ENCODE measurements at places on chromosomes 11 and 22. TPM values are rescaled to one million over a fixed set of nuclear protein-coding genes. Genes with fewer than 3 reads are reported as not detected.

GRCh38 chr11:134120143-134120850, 51.4 kb downstream of the JAM3 start:
- peak overlapping the region; percentile 62 for H3K27ac ChIP-seq
- peaks cover 30% of the 10 kb centered on the region for H3K4me1 ChIP-seq
- H3K36me3 ChIP-seq: no peaks in the 10 kb centered on the region
- H3K27me3 ChIP-seq: peaks cover 7% of the 10 kb centered on the region
- peak overlapping the region; percentile 45 for H3K4me3 ChIP-seq
- peak; percentile 76 for DNase-seq

DNA sequence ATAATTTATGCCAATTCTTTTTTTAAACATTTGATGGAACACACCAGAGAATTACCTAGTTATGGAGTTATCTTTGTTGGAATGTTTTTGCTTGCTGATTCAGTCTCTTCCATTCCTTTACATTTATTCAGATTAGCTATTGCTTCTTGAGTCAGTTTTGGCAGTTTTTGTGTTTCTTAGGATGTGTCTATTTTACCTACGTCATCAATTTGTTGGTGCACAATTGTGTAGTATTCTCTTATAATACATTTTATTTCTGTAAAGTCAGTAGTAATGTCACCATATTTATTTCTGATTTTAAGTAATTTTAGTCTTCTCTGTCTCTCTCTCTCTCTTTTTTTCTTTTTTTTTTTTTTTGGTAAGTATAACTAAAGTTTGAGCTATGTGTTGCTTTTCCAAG, 929.5 kb upstream of the RAG2 start:
- no peaks in the 10 kb centered on the region for H3K36me3 ChIP-seq
- H3K27me3 ChIP-seq: no peaks in the 10 kb centered on the region
- H3K4me1 ChIP-seq: no peaks in the 10 kb centered on the region
- H3K27ac ChIP-seq: no peak overlapping the region
- no peak for DNase-seq

The ROM1 gene
- 2.5 TPM for total RNA-seq

DNA sequence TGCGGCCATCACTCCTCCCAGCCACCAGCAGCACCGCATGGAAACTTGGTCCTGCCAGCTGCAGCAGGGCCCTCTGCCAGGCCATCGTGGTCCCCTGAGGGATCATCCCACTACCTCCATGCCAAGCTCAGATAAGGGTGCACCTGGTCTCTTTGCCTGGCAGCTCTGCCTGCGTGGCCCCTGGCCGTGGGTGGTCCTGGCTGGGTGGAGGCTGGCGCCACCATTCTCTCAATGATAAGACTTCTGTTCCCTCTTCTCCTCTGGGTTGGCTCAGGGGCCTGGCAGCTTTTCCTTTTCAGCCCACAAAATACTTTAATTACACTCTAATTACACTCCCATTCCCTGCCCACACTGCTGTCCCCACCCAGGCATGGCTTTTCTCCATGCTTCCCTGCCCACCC, 26.8 kb upstream of the TSKU start:
- H3K4me3 ChIP-seq: no peak overlapping the region
- H3K4me1 ChIP-seq: peaks cover 19% of the 10 kb centered on the region
- DNase-seq: no peak

The OR52N4 gene
- not detected for total RNA-seq

GRCh38 chr22:31977141-31977841, 33.0 kb downstream of the YWHAH start:
- H3K27me3 ChIP-seq: no peaks in the 10 kb centered on the region
- no peaks in the 10 kb centered on the region for H3K4me1 ChIP-seq
- no peak overlapping the region for H3K27ac ChIP-seq
- DNase-seq: peak; percentile 82
- H3K36me3 ChIP-seq: no peaks in the 10 kb centered on the region

The KCTD14 gene
- 1.5 TPM for total RNA-seq

DNA sequence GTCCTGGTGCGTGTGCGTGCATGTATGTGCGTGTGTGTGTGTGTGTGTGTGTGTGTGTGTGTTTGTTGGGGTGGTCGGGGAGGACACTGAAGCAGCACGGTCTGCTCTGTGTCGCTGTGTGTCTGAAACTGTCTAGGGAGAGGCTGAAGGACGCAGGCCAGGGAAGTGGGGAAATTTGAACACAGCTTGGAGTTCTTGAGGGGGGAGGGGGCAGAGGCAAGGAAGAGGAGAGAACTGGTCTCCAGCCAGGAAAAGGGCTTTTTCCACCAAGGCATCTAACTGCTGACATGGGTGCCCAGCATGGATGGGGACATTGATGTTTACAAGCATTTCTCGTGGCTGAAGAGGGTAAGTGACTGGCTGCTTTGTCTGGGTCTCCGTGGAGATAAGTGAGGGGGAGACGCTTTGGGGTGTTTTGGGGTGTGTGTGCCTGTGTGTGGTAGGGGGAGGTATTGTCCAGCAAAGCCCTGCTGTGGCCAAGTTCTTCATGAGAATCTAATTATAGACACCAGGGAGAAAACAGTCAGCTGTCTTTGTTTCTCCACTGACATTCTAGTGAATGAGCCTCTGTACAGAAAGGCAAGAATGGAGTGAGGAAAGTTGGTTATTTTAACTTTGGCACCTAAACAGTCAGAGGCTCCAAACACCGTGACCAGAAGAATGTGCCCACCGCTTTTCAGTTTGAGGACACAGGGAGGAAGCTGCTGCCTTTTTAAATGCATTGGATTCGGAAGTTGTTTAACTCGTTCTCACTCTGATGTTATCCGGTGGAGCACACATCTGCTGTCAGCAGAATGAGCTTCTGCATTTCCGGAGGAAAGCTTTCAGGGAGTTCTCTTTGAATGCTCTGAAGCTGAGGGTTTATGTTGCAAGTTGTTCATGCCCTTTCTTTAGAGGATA, 63.7 kb downstream of the PPFIBP2 start:
- H3K4me1 ChIP-seq: peaks cover 46% of the 10 kb centered on the region
- H3K4me3 ChIP-seq: no peak overlapping the region
- no peak for DNase-seq
- H3K27ac ChIP-seq: no peak overlapping the region

The TCN2 gene
- 1.4 TPM for total RNA-seq

DNA sequence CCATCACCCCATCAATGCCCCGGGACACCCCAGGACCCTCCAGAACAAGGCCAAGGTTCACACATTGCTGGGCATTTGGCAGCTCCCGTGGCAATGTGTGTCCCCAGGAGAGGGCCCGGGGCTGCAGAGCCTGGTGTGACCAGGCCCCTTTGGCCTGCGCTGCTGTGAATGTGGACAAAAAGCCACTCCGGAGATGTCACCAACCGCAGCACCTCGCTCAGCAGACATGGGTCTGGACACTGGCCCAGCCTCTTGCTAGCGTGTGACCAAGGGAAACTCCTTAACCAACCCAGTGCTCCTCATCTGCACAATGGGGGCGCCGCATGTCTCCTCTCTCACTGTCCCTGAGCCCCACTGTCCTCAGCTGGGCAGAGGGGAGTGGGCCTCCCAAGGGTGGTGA, 8.0 kb upstream of the CHADL start:
- H3K27me3 ChIP-seq: no peaks in the 10 kb centered on the region
- no peak overlapping the region for H3K4me3 ChIP-seq
- no peaks in the 10 kb centered on the region for H3K4me1 ChIP-seq
- H3K36me3 ChIP-seq: peaks cover 67% of the 10 kb centered on the region
- DNase-seq: no peak

DNA sequence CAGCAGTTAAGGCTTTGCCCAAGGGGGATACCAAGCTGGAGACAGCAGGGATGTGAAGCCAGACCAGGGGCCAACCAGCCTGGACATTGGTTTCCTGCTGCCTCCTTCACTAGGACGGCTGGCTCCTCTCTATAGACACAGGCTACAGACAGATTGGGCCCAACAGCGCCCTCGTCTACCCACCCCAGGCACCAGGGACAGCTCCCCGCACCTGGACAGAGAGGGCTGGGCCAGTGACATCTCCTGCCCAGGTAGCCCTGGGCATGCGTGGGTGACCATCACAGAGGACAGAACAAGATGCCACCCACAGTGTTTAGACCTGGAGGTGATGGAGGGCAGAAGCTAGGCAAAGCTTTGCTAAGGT, 1.2 kb downstream of the DKK3 start:
- peaks cover 13% of the 10 kb centered on the region for H3K27me3 ChIP-seq
- no peaks in the 10 kb centered on the region for H3K36me3 ChIP-seq
- H3K27ac ChIP-seq: no peak overlapping the region
- peaks cover 13% of the 10 kb centered on the region for H3K4me1 ChIP-seq

The INPPL1 gene
- 90.2 TPM for total RNA-seq

GRCh38 chr22:42909363-42910058, 52.4 kb upstream of the ARFGAP3 start:
- no peak overlapping the region for H3K27ac ChIP-seq
- no peak for DNase-seq
- no peaks in the 10 kb centered on the region for H3K27me3 ChIP-seq
- H3K4me1 ChIP-seq: peaks cover 45% of the 10 kb centered on the region
- no peak overlapping the region for H3K4me3 ChIP-seq
- peaks cover 15% of the 10 kb centered on the region for H3K36me3 ChIP-seq

GRCh38 chr11:14095882-14096281, 133.4 kb downstream of the SPON1 start:
- no peaks in the 10 kb centered on the region for H3K27me3 ChIP-seq
- DNase-seq: peak; percentile 38
- peaks cover 5% of the 10 kb centered on the region for H3K4me1 ChIP-seq
- no peak overlapping the region for H3K4me3 ChIP-seq
- H3K27ac ChIP-seq: no peak overlapping the region
- H3K36me3 ChIP-seq: no peaks in the 10 kb centered on the region

The KRTAP5-8 gene
- not detected for total RNA-seq

The C11orf87 gene
- total RNA-seq: not detected

The ZNF214 gene
- 3.1 TPM for total RNA-seq

GRCh38 chr11:47324520-47324919, 28.0 kb downstream of the MYBPC3 start:
- no peak overlapping the region for H3K4me3 ChIP-seq
- peaks cover 7% of the 10 kb centered on the region for H3K4me1 ChIP-seq
- H3K36me3 ChIP-seq: peaks cover 31% of the 10 kb centered on the region

The MFRP gene
- total RNA-seq: not detected

GRCh38 chr11:75275581-75275980, 35.0 kb downstream of the TPBGL start:
- no peak for DNase-seq
- H3K27me3 ChIP-seq: no peaks in the 10 kb centered on the region
- H3K4me3 ChIP-seq: no peak overlapping the region
- no peaks in the 10 kb centered on the region for H3K4me1 ChIP-seq
- no peak overlapping the region for H3K27ac ChIP-seq
- no peaks in the 10 kb centered on the region for H3K36me3 ChIP-seq
